ENCODE measurements at places on chromosomes 12 and 14.

DNA sequence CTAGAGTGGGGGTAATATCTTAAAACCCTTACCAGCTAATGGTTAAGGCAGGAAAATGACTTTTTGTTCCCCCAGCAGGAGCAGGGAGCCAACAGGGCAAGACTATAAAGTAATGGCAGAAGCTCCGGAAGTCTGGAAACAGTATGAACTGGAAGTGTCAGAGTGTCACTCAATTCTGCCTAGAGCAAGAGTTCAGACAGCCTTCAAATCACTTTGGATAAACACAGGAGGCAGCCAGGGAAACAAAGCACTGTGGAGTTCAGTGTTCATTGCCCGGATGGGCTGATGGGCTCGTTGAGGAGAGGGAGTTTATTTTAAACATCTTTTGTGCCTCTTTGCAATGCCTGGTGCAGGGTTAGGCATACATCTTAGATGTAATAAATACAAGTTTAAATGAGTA lies 16.5 kb upstream of the DYRK2 start:
- no peak for DNase-seq

- no peak for DNase-seq
Measured at GRCh38 chr12:10595881-10596280, 17.5 kb downstream of the MAGOHB start.

DNA sequence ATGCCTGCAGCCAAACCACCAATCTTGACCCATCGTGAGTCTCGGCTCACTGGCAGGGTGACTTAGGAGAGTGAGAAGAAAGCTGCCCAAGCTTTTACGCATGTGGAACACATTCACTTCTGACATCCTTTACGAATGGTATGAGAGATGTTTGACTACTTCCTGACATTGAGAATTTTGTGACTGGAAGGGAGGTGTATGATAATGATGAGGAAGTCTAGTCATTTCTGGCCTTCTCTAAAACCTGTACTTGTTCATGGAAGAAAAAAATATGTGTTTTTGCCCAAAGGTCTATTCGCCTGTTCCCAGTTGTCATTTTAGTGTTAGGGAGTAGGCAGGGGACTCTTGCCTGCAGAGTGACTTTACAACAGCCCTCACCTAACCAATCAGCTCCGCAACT lies 227.2 kb upstream of the ATP2B1 start:
- DNase-seq, result no peak

- no peak for DNase-seq
Measured at GRCh38 chr12:119772431-119772830, 104.5 kb downstream of the PRKAB1 start.

DNA sequence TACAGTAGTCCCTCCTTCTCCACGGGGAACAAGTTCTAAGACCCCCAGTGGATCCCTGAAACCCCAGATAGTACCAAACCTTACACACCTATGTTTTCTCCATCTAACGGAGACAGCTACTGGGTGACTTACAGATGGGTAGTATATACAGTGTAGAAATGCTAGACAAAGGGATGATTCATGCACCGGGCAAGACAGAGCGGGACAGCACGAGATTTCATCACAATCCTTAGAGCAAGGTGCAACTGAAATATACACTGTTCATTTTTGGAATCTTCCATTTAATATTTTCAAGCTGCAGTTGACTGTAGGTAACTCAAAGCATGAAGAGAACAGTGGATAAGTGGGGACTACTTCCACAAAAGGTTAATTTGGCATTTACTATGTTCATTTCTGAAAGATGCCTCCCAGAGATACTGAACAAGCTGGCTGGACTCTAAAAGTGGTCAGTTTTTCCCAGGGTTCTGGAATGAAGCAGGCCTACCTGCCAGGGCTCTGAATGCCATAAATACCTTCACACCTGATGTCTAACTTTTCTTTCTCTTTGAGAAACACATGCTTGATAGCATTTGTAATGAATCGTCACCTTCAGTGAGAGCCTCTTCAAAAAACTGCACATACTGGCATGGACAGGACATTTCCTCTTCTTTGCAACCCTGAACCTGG lies 127.7 kb upstream of the FOXN3 start:
- no peak for DNase-seq

GRCh38 chr12:272942-273341 lies 10.3 kb upstream of the SLC6A13 start:
- DNase-seq, result no peak

DNA sequence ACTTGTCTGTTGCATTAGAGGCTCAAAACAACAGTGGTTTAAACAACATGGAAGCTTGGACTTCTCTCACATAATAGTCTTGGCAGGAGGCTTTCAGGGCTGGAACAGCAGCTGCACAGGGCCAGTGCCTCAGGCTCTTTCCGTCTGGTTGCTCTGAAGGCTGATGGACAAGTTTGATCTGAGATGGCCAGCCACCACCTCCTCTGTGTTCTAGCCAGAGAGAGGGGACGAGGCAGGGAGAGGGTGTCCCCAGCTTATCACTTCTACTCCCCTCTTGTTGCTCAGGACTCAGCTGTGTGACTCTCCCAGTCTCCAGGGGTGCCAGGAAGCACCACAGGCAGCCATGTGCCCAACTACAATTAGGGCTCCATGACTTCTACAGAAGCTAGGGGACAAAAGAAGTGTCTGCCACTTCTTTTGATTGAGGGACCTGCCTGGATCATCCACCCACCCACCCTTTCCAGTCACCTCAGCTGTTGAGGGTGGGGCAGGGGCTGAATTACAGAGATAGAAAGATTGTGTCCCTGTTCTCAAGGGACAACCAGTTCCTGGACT lies 46.6 kb downstream of the SMIM41 start:
- no peak for DNase-seq

DNA sequence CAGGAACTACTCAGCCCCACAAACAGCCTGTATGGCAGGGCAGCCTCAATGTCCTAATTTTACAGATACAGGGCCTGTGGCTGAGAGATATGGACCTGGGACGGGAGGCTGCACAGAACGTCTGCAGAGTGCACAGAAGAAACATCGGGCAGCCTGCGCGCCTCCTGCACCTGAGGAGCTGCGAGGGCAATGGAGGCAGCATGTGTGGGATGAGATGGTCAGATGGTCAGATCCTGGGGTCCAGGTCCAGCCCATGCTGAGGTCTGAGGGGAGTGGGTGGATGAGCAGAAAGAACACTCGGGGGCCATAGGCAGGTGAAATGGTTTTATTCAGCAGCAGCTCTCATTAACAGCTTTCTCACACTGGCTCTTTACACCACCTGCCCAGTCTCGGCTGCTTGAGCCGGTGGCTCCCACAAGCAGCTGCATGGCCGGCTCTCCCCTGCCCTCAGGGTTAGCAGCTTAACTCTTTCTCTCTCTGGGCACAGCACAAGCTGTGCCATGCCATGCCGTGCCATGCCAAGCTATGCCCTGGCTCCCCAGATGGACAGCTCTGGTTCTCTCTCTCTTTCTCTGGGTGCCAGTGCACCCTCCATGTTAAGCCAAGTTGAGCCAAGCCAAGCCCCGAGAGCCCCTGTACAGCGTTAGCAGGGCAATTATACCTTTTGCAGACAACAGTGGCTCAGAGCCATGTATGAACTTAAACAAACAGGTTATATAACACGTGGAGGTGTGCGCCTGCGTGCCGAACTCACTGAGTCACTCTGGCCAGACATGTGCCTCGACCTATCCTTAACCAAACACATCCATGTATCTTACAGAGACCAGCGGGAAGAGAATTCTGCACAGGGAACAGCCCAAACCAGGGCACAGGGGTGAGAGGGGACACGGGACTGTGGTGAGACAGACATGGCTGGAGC lies 47.6 kb downstream of the RIMBP2 start:
- DNase-seq, result no peak

DNA sequence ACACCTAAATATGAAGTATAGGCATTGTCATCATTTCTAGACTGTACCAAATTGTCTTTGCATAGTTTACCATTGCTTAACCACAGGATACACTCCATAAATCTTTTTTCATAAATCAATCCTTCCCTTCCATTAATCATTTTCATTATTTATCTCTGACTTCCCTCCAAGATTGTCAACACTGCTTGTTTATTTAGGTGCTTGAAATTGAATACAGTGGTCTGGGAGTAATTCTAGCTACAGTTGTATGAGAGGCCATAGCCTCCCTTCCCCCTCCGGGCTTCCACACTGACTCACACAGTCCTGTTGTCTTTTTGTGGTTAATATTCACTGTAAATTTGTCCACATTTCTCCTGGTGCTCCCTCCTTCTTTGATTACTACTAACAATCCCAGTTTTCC lies 114.2 kb upstream of the ARID2 start:
- DNase-seq, result no peak
